ENCODE measurements at places on chromosomes 2 and 18. TPM values are rescaled to one million over a fixed set of nuclear protein-coding genes. Genes with fewer than 3 reads are reported as not detected.

DNA sequence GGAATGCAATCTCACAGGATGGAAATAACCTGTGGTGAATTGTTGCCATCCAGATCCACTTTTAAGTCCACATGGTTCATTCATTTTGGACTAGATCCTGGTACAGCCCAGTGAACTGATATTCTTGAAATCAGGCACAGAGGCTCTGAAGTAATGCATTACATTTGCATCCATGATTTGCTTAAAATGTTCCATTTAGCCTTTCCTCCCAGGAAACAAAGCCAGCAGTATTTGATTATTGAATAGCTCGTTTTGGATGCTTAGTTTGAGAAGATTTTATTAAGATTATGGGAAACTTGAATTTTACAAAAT lies 995.8 kb upstream of the CDH2 start:
- H3K4me3 ChIP-seq = no peak overlapping the region
- no peaks in the 10 kb centered on the region for H3K27me3 ChIP-seq
- no peaks in the 10 kb centered on the region for H3K36me3 ChIP-seq
- no peak for DNase-seq
- peaks cover 8% of the 10 kb centered on the region for H3K4me1 ChIP-seq
- no peak overlapping the region for H3K27ac ChIP-seq

DNA sequence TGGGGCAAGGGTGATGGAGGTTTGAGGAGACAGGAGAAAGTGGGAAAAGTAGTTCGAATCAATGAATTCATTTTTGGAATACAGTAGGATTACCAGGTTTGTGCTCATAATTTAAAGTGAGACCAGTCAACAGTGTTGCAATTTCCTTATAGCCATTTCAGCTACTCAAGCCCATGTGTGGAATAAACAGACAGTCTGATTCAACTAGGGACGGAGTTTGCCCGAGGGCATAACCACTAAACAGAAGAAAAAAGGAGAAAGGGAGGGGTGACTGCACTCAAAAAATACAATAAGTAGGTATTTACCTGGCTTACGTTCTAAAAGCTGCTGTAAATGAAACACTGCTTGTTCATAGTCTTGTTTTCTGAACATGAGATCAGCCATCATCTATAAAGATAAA lies 55.2 kb downstream of the TTC21B start:
- DNase-seq = no peak
- H3K4me3 ChIP-seq = no peak overlapping the region
- H3K4me1 ChIP-seq = peaks cover 3% of the 10 kb centered on the region
- no peak overlapping the region for H3K27ac ChIP-seq
- peaks cover 16% of the 10 kb centered on the region for H3K36me3 ChIP-seq
- no peaks in the 10 kb centered on the region for H3K27me3 ChIP-seq

- no peaks in the 10 kb centered on the region for H3K36me3 ChIP-seq
- H3K4me3 ChIP-seq = no peak overlapping the region
- no peaks in the 10 kb centered on the region for H3K27me3 ChIP-seq
Observed at GRCh38 chr2:22822835-22823234, 562.1 kb upstream of the KLHL29 start.

DNA sequence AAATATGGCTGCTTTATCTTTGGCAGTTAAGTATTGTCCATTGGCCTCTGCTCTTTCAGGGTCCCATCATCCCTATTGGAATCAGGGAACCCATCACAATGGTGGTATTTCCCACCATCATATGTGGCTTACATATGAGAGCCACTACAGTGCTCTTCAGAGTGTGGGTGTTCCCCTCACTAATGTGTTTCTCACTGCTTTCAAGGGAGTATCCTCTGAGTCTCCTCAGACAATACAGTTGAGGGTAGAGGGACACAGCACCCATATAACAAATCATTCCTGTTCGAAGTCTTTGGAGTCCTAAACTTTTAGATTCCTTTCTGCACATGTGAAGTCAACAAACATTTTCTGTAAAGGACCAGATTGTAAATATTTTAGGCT lies 48.8 kb upstream of the DNAJC10 start:
- H3K4me3 ChIP-seq = no peak overlapping the region
- DNase-seq = no peak
- H3K27me3 ChIP-seq = no peaks in the 10 kb centered on the region
- H3K4me1 ChIP-seq = no peaks in the 10 kb centered on the region
- no peaks in the 10 kb centered on the region for H3K36me3 ChIP-seq
- H3K27ac ChIP-seq = no peak overlapping the region

DNA sequence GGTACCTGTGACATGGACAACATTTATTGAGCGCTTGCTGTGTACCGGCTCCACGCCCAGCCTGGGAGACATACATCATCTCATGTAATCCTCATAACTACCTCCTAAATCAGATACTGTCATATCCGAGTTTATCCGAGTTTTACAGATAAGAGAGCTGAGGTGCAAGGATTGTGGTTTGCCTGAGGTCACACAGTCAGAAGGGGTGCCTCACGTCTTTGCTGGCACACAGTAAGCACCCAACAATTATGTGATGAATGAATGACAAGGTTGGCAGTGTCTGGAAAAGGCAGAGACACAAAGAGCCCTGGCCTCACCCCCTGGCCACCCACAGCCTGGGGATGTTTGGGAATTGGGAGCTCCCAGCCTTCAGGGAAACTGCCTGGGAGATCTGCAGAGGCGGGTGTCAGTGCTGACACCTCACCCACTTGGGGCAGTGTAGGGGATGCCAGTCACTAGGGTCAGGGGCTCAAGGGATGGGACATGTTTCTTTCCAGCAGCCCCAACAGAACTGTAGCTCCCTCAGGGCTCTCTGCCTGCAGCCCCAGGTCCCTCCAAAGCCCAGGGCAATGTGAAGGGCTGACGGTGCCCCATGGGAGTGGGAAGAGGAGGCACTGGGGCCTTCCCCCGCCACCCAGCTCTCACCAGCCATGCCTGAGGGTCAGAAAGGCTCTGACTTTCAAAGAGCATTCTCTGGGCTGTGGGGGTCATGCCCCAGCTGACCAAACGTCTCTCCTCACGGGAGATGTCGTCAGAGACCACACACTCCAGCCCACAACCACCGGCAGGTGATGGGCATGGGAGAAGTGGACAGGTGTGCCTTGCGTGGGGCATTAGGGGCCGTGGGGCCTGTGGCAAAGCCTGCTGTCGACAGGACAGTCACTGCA lies 157.5 kb downstream of the ZFP36L2 start:
- H3K4me1 ChIP-seq = peaks cover 22% of the 10 kb centered on the region
- H3K4me3 ChIP-seq = no peak overlapping the region
- H3K36me3 ChIP-seq = no peaks in the 10 kb centered on the region
- H3K27ac ChIP-seq = peak overlapping the region; percentile 34

The CDH2 gene
- 8.2 TPM for total RNA-seq

GRCh38 chr2:151261977-151262291 lies 271 bp upstream of the RBM43 start:
- no peaks in the 10 kb centered on the region for H3K27me3 ChIP-seq
- no peaks in the 10 kb centered on the region for H3K36me3 ChIP-seq
- H3K4me1 ChIP-seq = peaks cover 12% of the 10 kb centered on the region
- H3K27ac ChIP-seq = peak overlapping the region; percentile 96
- H3K4me3 ChIP-seq = peak overlapping the region; percentile 96

The PARD6G gene
- 9.3 TPM for total RNA-seq

DNA sequence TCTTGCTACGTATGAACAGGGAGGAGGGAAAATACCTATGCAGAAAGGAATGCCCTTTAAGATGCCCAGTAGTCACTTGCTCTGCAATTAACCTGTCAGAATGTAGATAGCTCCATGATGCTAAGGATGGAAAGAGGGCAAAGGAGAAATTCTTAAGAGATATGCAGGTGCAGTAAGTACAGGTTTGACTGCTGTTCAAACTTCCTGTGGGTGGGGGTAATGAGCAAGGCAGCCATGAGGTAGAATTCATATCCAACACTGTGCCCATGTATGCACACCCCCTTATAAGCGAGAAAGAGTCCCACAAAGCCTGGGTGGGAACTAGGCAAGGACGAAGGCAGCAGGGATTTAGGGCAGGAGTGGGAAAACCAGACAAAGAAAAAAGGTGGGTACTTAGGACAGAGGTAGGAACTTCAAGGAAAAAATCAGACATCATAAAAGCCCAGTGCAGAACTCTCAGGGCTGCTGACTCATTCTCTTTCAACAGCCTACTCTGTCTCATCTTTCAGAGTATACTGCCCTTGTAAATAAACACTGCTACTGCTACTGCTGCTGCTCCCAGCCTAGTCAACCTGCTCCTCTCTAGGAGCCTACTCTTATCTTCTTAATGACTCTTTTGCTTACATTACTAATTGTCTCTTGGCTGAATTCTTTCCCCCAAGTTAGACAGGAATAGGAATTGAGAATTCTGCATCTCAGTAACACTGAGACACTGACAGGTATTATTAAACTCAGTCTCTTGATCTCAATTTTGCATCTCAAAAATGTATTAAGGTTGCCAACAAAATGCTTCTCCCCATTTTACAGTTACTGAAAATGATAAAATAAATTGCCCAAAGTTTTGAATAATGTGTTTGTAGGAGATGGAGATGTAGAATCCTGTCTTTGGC lies 189.0 kb downstream of the PTH2R start:
- no peaks in the 10 kb centered on the region for H3K36me3 ChIP-seq
- no peaks in the 10 kb centered on the region for H3K27me3 ChIP-seq

DNA sequence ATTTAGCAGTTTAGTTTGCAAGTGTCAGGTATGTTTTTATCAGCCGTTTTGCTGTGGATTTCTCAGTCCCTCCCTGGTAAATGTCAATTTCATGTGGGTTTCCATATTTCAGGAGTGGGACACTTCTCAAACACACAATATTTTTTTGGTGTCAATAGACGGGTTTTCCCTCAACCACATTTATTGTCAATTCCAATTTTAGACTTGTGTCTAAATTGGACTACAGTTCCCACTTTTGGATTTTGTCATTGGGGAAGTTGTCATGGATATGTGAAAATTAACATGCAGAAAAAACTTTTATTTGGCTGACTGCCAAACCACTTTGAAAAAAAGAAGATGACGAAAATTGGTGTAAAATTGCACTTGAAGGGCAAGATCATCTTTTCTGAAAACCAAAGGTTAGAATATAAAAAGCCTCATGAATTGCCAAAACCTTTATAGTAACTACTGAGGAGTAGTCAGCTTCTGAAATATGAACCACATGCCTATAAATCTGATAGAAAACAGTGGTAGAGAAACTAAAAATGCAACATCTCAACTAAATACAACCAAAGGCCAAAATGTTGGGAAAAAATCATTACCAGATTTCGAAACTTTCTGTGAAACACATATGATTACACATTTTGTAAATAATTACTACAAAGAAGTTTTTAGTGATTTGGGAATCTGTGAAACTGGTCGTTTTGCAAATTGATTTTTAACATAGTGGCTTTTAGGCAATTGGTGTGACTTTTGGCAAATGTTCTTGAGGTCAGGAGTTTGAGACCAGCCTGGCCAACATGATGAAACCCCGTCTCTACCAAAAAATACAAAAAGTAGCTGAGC lies 106.4 kb downstream of the BCL2L11 start:
- no peak overlapping the region for H3K4me3 ChIP-seq
- H3K27ac ChIP-seq = no peak overlapping the region
- DNase-seq = no peak
- no peaks in the 10 kb centered on the region for H3K36me3 ChIP-seq

GRCh38 chr2:9720352-9721093 lies 89.7 kb upstream of the YWHAQ start:
- no peaks in the 10 kb centered on the region for H3K4me1 ChIP-seq
- no peak for DNase-seq
- no peak overlapping the region for H3K4me3 ChIP-seq
- no peaks in the 10 kb centered on the region for H3K36me3 ChIP-seq
- H3K27me3 ChIP-seq = no peaks in the 10 kb centered on the region

- H3K4me3 ChIP-seq = peak overlapping the region; percentile 87
- DNase-seq = no peak
- H3K36me3 ChIP-seq = peaks cover 27% of the 10 kb centered on the region
- H3K27ac ChIP-seq = peak overlapping the region; percentile 94
- no peaks in the 10 kb centered on the region for H3K27me3 ChIP-seq
Observed at GRCh38 chr2:219388907-219389156, 1.1 kb upstream of the DNPEP start.

The ATP6V1B1 gene
- not detected for total RNA-seq

DNA sequence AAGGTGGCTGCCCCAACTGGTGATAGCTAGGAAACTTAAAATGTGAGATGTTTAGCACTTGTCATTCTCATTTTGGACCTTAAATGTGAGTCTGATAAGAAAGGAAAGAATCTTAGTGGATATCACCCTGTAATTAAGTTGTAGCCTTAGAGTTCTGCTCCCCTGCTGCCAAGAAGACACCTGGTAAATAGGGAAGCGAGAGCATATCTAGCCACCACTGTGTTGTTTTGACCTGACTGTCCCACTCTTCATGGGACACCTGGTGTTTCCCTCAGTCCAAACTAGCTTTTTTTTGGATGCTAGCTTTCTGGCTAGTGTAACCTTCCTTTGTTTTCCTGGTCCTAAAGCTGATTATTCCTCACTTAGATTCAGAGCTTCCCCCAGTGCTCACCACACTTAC lies 357.6 kb downstream of the RAD51AP2 start:
- no peak overlapping the region for H3K4me3 ChIP-seq
- no peak overlapping the region for H3K27ac ChIP-seq
- no peaks in the 10 kb centered on the region for H3K4me1 ChIP-seq
- no peak for DNase-seq
- no peaks in the 10 kb centered on the region for H3K36me3 ChIP-seq
- no peaks in the 10 kb centered on the region for H3K27me3 ChIP-seq

- no peak overlapping the region for H3K4me3 ChIP-seq
- H3K4me1 ChIP-seq = no peaks in the 10 kb centered on the region
- H3K36me3 ChIP-seq = no peaks in the 10 kb centered on the region
- no peak for DNase-seq
- H3K27ac ChIP-seq = no peak overlapping the region
Observed at GRCh38 chr18:9619056-9619455, 4.7 kb upstream of the PPP4R1 start.

GRCh38 chr18:49924293-49924983 lies 111.1 kb upstream of the ACAA2 start:
- DNase-seq = no peak
- no peaks in the 10 kb centered on the region for H3K4me1 ChIP-seq
- no peaks in the 10 kb centered on the region for H3K36me3 ChIP-seq

The HJURP gene
- 2.1 TPM for total RNA-seq

DNA sequence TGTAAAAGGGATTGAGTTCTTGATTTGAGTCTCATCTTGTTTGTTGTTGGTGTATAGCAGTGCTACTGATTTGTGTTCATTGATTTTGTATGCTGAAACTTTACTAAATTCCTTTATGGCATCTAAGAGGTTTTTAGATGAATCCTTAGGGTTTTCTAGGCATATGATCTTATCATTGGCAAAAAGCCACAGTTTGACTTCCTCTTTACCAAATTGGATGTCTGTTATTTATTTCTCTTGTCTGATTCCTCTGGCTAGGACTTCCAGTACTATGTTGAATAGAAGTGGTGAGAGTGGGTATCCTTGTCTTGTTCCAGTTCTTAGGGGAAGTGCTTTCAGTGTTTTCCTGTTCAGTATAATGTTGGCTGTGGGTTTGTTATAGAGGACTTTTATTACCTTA lies 4.8 kb downstream of the ANKAR start:
- H3K4me1 ChIP-seq = peaks cover 14% of the 10 kb centered on the region
- no peak for DNase-seq
- H3K27me3 ChIP-seq = no peaks in the 10 kb centered on the region
- H3K36me3 ChIP-seq = no peaks in the 10 kb centered on the region

DNA sequence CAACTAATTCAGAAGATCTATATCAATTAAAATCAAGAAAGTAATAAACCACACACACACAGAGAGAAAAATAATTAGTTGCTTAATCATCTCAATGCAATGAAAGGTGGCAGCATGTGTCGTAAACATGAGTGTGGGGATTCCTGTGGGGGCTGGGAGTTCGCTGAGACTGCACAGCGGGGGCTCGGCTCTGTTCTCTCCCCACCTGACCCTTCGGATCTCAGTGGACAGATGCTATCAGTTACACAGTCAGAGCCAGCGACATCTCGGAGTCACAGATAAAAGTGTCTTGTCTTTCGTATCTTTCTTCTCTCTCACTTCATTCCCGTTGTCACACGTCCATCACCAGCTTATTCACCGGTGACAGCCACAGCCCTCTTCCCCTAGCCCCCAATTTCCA lies 37.1 kb downstream of the COLEC12 start:
- no peaks in the 10 kb centered on the region for H3K36me3 ChIP-seq
- H3K4me1 ChIP-seq = peaks cover 3% of the 10 kb centered on the region
- no peak overlapping the region for H3K27ac ChIP-seq
- no peaks in the 10 kb centered on the region for H3K27me3 ChIP-seq
- no peak for DNase-seq
- no peak overlapping the region for H3K4me3 ChIP-seq

Data from sigmoid colon (tissue), 7 donors.